SW 1271 (cell line): ENCODE measurements at places on chromosomes 12 and 14.

DNA sequence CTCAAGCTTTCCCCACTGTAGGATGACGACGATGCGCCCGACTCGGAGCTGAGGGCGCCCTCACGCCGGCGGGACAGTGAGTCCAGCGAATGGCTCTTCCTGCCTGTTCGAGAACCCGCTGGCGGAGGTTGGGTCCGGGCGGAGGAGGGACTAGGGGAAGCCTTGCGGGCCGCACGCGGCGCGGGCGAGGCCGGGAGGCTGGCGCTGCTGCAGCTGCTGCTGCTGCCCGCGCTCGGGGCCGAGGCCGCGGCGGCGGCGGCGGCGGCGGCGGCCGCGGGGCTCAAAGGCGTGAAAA is 1.9 kb downstream of the CCDC177 start:
- no peak for DNase-seq

DNA sequence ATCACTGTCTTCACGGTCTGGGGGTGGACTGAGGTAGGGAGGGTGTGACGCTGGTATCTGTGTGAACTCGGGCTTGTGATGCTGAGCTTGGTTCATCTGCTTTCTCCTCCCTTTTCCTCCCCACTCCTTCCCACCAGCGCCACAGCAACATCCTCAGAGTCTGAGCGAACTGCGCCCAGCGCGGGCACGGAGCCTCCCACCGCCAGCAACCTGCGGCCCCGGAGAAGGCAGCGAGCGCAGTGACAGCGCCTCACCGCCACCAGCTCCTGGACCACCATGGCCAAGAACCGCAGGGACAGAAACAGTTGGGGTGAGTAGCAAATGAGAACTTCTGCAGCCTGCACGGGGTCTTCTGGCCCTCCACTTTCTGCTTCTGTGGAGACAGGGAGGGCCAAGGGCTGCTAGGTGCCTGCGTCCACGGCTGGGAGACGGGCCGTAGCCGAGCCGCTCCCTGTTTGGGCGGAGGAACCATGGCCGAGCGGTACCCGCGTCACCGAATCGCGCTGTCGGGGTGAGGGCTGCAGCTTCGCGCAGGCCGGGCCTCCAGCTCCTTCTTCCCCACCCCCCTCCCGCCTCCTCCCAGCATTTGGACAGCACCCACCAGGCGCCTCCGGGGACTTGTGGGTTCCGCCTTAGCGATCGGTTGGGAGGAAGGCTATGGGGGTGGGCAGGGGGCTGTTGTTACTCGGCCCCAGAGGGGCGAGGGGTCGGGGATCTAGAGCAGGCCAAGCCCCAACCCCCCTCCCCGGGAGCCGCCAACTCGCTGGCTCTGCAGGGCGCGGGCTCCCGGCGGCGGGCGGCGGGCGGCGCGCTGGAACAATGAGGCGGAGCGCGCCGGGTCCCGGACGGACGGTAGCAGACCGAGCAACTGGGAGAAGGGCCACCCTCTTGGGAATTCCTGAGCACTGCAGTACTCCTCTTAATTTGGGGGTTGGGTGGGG is at the start of gene ATL1:
Gene ATL1 (plus strand): TSS at position 156 of the 941 bp plus-strand sequence. CDS start 121 bp downstream, at position 277.
- no peak for DNase-seq

DNA sequence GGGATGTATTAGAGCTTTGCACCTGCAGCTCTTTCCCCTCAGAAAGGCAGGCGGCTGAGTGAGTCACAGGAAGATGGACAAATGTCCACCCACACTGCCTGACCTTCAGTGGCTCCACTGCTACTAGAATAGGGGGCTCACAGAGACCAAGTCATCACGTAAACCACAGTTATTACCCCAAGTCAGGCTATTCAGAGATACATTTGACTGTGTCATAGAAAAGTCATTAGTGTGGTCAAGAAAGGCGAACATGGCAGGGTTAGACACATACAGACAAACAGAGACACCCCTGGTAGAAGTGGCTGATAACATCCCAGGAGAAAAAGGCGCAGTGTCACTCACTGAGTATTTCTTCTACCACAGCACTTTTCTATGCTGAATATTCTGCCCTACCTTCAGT is 36.0 kb downstream of the GCH1 start:
- no peak for DNase-seq

- no peak for DNase-seq
These were observed 90.9 kb downstream of the GALNT9 start for GRCh38 chr12:132238488-132238854.

- no peak for DNase-seq
These were observed 175.7 kb downstream of the NPAS3 start for GRCh38 chr14:33114331-33114730.

DNA sequence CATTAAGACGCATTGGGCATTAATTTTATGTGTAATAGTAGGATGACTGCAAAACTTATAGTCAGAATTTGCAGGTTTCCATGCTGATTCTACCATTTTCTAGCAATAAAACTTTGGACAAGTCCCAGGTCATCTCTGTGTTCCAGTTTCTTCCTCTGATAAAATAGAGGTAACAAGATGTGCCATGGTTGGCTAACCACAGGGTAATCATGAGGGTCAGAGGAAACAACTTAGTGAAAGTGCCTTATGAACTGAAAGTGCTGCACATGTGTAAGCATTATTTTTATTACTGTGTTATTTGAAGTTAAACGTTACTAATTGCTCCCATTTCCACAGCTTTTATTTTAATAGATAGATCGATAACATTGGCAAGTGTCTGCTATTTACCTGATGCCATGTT is 21.1 kb downstream of the SMCO2 start:
- DNase-seq = no peak

DNA sequence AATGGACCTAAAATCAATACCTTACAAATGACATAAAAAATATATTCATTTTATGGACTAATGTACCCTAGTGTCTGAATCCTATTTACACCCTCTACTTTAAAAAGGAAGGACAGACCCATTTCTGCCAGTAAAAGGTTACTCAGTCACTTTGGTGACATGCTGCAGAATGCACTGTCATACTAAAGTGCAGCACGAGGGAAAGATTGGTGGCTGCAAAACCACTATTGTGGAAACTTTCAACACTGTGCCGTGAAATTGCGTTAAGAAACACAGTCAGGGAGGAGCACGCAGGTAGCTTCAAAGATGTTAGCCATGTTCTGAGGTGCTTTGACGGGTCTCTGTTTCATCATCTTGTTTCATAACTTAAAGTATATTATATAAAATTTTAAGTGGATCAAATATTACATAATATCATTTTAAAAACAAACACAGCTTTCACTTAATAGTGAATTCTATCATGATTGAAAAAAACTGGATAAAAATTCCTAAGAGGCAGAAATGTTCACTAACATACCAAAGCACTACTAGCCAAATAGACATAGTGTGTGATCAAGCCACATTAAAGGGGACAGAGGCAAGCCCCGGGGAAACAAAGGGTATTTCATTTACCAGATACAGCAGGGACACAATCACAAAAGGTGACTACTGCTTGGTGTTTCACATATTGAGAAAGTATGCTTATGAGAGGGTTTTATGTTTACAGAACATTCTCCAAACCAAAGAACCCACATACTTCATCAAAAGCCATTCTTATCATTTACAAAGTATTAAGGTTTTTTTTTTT is 330.8 kb upstream of the SOX5 start:
- DNase-seq = no peak

DNA sequence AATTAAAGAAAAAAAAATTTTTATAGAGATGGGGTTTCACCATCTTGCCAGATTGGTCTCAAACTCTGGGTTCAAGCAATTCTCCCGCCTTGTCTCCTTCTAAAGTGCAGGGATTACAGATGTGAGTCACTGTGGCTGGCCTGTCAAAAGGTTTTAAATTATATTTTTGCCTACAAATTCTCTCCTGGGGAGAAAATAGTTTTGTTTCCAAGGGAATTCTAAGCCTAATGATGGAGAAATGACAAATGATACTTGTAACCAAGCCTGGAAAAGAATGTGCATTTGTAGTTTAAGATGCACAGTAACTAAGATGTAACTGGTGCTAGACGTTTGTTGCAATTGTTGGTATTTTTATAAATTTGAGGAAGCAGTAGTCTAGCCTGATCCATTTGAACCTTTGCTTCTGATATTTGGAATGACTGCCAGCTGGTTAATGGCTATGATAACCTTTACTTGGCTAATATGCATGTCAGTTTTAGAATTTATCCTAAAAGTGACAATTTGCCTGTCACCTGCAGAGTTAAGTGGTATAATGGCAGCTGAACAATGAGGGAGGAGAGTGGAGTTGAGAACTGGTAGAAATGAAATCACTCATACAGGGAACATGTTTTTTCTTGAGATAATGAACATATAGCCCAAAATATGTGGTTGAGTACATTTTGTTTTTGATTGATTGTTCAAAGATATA is 148.0 kb downstream of the FUT8 start:
- no peak for DNase-seq

GRCh38 chr14:22334627-22335026 is 254.4 kb downstream of the DAD1 start:
- DNase-seq = no peak

GRCh38 chr14:59316151-59316830 is 127.8 kb downstream of the DAAM1 start:
- DNase-seq = no peak

DNA sequence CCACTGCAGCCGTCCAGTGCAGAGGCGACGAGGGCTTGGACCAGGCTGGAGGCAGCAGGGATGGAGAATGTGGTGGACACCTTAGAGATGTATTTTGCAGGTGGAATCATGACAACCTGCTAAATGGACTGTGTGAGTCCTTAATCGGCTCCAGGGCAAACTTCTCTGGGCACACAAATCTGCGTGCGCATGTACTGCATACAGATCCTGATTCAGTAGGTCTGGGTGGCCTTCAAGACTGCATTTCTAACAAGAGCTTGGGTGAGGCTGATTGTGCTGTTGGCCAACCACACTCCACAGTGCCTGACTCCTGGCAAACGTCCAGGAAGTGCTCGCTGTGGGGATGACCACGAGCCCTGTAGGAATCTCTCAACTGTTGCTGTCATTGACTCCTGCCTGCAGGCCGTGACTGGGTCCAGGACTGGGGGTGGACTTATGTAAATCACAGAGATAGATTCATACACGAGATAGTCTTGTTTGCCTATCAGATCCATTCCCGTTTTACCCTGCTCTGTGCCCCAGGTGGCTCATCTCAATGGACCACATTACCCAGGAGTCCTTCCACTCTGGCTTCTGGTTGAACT is 27.2 kb downstream of the JDP2 start:
- DNase-seq = no peak

DNA sequence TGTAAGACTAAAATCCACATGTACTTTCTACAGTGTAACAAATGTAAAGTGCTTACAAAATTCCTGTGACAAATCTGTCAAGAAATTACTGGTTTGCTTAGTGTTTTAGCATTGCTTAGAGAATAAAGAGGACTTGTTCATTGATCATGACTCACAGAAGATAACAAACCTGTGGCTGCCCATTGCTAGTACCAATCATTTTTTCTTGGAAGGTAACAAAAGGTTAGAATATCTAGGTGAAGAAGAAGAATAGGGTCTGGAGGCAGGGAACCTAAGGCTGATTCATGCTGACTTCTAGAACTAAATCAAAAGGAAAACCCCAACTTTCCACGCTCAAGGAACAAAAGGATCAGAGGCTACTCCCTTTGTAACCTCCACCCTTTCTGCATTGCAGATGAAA is 232.7 kb upstream of the ABCD2 start:
- no peak for DNase-seq

- DNase-seq = no peak
These were observed 966 bp downstream of the BICD1 start for GRCh38 chr12:32107359-32108267.

- no peak for DNase-seq
These were observed 68.2 kb downstream of the E2F7 start for GRCh38 chr12:76997011-76997780.

GRCh38 chr12:25808604-25809003 is 149.9 kb upstream of the RASSF8 start:
- DNase-seq = no peak

GRCh38 chr12:129927316-129927900 is 23.6 kb upstream of the TMEM132D start:
- DNase-seq = no peak

GRCh38 chr14:63472986-63473788 is 70.0 kb downstream of the PPP2R5E start:
- no peak for DNase-seq

DNA sequence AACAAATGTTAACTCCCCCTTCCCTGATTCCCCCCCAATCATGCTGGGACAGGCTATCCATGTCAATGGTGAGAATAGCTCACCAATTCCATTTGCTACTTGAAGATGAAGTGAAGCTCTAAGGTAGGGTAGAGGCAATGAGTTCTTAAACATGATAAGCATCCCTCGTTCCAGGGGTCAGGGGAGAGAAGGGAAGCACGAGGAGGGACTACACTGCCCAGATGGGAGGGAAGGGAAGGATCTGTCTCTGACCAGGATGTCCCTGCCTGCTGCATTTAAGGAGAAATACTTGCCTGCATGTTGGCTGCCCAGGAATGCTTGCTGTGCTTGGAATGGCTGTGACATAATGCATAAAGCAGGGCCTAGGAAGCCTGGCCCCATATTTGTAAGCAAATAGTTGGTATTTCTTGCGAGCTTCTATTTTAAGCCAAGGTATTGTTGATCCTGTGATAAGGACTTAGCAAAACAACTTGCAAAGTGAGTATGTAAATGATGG is 155.1 kb downstream of the CEP83 start:
- DNase-seq = no peak

GRCh38 chr12:12428961-12429657 is 72.2 kb downstream of the BORCS5 start:
- DNase-seq = no peak

DNA sequence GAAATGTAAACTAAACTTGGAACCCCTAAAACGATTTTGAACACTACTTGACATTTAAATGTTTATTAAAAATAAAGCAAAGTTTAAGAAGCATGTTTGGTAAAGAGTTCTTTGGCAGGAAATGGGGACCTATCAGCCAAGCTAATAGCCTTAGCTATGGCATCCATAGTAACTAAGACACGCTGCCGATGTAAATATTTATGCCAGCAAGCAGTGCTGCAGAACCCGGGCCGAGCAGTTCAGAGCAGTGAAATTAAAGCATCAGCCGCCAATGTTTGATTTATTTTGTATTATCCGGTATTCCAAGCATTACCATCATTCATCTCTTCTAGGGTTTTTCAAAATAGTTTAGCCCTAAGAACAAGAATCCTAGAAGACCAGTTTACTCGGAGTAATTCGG is 61.6 kb downstream of the PPP2R5C start:
- no peak for DNase-seq
